ENCODE measurements at places on chromosomes 2 and 18.
A peak's percentile ranks its signal among the peaks of the same experiment; 100 is the strongest.

DNA sequence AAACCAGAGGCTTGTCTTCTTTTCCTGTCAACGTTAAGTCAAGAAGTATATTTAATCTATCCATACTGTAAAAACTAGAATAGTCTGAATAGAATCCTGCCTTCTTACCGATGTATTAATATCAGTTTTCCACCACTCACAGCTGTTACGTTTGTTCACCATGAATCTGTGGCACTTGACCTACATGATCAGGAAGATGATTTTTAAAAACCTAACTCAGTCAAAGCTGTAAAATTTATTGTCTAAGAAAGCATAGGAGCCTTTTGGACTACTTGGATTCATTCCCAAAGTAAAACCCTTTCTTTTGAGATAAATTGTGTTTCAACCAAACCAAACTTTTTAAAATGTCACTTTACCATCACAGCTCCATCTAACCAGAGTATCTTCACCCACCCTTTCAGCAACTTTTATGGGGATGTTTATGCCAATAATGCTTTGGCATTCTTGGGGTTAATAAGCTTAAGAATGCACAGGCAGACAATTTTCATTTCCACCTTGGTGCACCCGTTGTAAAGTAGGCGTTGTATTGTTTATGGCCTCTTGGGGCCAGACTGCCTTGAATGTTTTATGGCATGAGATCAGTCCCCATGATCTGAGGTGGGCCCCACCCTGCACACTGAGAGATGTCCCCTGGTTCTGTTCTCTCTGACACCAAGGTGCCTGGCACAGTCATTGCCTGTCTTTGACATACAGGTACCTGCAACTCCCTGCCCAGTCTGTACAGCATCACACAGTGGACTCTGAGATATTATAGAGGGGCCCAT, 176.2 kb upstream of the EPAS1 start:
- no peak for DNase-seq

DNA sequence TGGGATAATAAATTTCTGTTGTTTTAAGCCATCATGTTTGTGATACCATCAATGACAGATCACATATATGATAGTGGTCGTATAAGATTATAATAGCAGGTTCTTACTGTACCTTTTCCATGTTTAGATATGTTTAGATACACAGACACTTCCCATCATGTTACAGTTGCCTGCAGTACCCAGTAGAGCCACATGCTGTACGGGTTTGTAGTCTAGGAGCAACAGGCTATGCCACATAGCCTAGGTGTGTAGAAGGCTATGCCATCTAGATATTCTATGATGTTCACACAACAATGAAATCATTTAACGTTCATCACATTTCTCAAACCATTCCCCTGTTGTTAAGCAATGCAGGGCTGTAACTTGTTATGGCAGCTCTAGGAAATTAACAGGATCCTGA, 132.9 kb upstream of the SH3BP4 start:
- no peak for DNase-seq

DNA sequence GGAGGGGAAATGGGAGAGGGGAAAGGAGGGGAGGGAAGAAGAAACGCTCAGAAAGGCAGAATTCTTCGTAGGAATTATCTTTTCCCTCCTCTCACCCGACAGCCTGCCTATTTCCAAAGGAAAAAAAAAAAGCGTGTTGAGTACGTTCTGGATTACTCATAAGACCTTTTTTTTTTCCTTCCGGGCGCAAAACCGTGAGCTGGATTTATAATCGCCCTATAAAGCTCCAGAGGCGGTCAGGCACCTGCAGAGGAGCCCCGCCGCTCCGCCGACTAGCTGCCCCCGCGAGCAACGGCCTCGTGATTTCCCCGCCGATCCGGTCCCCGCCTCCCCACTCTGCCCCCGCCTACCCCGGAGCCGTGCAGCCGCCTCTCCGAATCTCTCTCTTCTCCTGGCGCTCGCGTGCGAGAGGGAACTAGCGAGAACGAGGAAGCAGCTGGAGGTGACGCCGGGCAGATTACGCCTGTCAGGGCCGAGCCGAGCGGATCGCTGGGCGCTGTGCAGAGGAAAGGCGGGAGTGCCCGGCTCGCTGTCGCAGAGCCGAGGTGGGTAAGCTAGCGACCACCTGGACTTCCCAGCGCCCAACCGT, at the start of gene GAD1:
Gene GAD1, plus strand, starts transcription at position 384 of the 589 bp plus-strand sequence. CDS start 1,705 bp downstream, outside the sequence.
- DNase-seq: no peak

DNA sequence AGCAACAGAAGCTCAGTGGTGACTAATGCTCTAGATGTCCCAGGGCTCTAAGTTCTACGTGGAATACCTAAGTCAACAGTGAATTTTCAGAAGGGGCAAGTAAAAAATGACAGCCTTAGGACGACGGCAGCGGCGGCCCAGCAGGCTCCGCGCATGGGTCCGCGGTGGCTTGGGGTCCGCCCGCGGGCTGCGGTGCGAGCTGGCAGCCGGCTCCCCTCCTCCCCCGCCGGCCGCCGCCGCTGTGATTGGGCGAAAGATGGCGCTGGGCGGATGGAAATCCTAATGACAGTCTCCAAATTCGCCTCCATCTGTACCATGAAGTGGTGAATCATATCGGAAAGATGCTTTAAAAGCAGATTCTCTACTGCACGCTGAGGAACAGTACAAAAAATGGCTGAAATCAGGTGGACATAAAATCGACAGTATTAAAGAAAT, 74.7 kb downstream of the HNRNPLL start:
- DNase-seq: no peak

DNA sequence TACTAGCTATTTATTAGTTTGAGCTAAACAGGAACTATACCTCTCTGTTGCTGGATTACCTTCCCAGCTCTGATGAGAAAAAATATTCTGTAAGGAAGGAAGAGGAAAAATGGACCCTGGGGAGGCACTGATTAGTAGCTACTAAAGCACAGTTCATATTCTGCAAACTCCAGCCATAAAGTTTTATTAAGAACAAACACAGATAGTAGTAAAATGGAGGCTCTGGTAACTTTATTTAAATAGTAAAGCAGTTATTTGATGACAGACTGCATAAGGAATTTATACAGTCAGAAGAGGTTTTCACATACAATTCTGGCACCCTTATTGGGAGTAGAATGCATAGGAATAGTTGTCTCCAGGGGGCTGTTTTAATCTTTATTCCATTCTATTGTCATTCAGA, 84.1 kb downstream of the XIRP2 start:
- no peak for DNase-seq

GRCh38 chr18:21262979-21263378, 20.9 kb downstream of the GREB1L start:
- no peak for DNase-seq

DNA sequence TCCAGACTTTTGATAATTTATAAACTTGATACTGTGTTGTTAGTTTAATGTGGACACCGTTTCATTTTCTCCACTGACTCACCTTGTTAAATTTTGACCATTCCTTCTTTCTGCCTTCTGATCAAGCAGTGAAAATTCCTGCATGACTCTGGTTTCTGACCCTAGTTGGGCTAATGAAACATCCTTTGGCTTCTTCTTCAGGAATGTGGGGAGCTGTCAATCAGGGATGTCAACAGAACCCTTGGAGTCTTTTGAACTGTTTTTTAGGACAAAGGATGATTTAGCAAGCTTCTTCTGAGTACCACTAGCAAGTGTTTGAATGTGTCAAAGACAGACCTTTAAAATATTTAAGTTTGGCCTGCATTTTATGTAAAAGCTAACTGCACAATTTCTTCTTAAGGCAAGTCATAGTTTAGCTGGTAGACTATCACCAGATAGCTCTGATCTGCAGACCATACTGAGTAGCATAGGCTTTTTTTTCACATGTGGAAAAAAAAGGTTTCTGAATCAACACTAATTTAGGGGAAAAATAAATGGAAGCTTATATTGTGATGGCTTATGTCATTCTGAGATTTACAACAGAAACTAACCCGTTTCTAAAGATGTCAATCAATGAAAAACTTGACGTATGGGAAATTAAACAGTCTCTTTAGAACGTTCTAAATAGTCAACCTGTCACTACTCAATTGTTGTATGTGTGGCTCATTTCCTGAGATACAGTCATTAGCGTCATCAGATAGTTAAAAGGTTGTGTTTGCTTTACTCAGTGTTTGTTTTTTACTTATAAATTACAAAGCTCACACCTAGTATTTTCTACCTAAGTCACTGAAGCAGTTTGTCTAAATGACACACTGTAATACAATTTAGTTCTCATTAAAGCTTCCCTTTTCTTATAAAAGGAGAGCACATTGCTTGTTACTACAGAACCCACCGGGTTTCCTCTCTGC, 311.4 kb downstream of the PTPRM start:
- no peak for DNase-seq

DNA sequence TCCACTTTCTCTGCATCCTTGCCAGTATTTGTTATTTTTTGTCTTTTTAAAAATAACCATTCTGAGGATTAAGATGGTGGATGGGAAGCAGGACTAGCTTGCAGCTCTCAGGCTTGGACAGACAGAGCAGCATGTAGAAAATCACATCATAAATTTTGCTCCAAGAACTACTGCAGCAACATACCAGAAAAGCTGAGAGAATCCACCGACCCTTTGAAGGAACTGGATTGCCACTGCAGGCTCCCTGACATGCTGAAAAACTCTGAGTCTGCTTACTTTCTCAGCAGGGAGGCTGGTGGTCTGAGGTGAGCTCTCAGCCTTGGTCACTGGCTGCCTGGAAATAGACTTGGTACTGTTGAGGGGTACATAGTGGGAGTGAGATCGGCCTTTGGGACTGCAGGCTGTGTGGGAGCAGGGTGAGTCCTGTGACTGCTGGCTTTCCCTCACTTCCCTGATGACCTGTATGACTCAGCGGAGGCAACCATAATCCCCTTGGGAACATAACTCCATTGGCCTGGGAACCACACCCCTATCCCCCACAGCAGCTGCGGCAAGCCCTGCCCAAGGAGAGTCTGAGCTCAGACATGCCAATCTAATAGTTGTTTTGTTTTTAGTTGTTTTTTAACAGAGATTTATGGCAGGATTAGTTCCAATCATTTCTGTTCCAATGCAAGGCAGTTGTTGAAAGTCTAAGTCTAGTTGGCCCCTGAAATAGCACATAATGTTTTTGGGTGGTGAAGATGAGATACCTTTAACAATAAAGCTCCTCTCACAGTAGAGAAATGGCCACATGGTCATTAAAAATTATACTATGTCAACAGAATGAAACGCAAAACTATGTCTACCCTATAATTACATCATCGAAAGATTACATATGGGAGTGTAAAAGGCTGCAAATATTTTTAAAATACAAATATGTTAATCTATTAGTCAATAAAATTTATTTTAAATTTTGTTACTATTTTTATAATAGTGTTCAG, 414.2 kb upstream of the CHAC2 start:
- DNase-seq: no peak

- DNase-seq: peak; percentile 65
Observed at GRCh38 chr2:226478109-226478809, 321.4 kb downstream of the IRS1 start.

Data from uterus (tissue), 4 donors.